ENCODE measurements at places on chromosomes 2 and 18. TPM values are rescaled to one million over a fixed set of nuclear protein-coding genes. Genes with fewer than 3 reads are reported as not detected.

- DNase-seq = no peak
Measured at GRCh38 chr2:212921061-212921460, 230.4 kb downstream of the IKZF2 start.

DNA sequence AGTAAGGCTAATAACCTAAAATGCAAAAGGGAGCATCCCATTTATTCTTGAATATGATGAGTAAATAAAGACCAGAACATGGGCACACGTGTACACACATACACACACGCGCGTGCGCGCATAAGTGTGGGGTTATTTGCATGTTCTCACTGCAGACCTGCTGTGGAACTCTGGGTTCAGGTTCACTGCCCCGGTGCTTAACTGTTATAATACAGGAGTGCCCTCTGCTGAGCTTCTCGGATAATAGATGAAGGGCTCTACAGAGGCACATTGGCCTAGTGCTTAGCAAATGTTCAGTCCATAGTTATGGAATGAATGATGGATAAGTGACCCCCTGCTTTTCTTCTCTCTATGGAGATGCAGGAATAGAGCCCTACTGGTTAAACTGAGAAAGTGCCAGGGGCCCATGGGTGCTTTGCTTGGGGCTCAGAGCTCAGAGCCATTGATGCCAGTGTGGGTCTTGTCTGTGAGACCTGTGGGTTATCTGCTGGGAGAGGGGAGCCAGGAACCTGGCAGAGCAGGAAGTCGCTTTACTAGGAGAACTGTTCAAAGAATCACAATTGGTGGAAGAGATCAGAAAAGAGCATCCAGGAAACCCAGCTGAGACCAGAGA, 3.6 kb upstream of the ARL4C start:
- peak; percentile 87 for DNase-seq

GRCh38 chr2:43300222-43300621, 73.8 kb upstream of the ZFP36L2 start:
- no peak for DNase-seq

Gene CNDP1
- not detected for total RNA-seq

DNA sequence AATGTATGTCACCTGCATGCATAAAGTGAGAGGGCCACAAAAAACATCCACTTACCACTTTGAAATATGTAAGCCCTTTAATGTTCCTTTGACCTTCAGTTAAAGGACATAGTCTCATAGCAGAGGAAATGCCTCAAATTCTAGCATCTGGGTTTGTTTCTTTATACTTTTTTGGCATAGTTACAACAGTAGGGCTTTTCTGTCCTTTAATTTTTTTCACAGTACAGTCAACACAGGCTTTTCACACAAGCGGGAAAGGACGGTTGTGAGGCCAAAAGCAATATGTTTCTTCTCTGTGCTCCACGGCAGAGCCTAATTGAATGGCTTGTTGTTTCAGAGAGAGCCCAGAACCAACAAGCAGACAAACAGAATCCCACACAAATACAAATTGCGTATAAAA, 57.6 kb downstream of the CRIM1 start:
- DNase-seq = no peak

GRCh38 chr18:27750014-27750413, 426.9 kb downstream of the CDH2 start:
- DNase-seq = no peak

Gene CDCA7
- 0.83 TPM for total RNA-seq

GRCh38 chr18:48887294-48887904, 63.4 kb downstream of the SMAD7 start:
- DNase-seq = peak; percentile 25

GRCh38 chr18:2891526-2892431, 45.0 kb downstream of the EMILIN2 start:
- DNase-seq = no peak

GRCh38 chr2:164920430-164920829, 34.9 kb downstream of the SLC38A11 start:
- DNase-seq = no peak

- DNase-seq = no peak
Measured at GRCh38 chr2:16745466-16745865, 79.8 kb upstream of the CYRIA start.

GRCh38 chr2:119673796-119674195, 5.2 kb upstream of the TMEM177 start:
- peak; percentile 55 for DNase-seq

All from posterior vena cava (tissue), 2 donors.